Cardiac septum (tissue), 1 donor: ENCODE measurements at places on chromosomes 3 and 15. TPM values are rescaled to one million over a fixed set of nuclear protein-coding genes. Genes with fewer than 3 reads are reported as not detected.

- DNase-seq = no peak
Observed at GRCh38 chr3:69671082-69671952, 67.9 kb upstream of the MITF start.

CCR9 gene
- not detected for total RNA-seq

DNA sequence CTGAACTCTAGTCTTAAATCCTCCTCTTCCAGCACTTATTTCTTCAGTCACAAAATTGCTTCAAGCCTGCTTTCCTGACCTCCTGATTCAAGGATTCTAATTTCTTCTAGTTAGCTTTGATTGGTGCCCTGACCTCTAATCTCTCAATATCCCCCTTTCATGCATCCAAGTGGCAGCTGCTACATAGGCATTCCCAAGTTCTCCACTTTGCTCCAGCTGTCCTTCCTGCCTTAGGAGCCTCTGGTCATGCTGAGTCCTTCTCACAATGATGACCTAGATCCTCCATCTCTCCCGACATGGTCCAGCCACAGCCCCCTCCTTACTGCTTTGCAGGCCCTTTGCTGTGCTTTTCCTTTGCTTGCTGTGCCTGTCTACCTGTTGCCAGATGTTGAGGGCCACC is 347.8 kb upstream of the C2CD4B start:
- DNase-seq = no peak

DNA sequence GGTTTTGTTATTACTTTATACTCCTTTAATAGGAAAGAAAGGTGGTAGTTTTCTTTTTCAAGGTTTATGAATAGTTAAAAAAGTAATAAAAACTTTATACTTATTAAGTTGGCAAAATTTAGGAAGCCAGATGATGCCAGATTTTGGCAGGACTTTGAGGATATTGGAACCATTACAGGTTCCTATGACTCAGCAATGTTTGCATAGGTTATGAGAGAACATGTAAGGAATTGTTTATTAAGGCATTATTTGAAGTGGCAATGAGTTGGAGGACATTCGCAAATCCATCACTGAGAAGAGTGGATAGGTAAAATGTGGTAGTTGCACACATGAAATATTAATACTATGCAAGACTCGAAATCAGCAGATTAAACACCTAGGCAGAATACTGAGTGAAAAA is 29.9 kb downstream of the CDAN1 start:
- no peak for DNase-seq

DNA sequence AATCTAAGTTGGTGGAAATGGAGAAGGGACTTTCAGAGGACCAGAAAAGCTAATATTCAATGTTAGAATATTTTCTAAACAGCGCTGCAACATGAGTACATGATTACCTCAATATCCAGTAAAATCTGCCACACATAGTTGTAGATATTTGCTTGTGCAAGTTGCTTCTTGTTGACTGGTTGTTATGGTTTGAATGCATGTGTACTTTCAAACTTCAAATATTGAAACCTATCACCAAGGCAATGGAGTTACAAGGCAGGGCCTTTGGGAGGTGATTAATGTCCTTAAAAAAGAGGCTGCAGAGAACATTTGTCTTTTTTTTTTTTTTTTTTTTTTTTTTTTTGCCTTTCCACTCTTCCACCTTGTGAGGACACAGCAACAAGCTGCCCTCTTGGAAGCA is 49.9 kb downstream of the TMCO5A start:
- DNase-seq = no peak

MYNN gene
- 11.6 TPM for total RNA-seq

- no peak for DNase-seq
Observed at GRCh38 chr15:64237677-64238076, 74.9 kb upstream of the PPIB start.

DNA sequence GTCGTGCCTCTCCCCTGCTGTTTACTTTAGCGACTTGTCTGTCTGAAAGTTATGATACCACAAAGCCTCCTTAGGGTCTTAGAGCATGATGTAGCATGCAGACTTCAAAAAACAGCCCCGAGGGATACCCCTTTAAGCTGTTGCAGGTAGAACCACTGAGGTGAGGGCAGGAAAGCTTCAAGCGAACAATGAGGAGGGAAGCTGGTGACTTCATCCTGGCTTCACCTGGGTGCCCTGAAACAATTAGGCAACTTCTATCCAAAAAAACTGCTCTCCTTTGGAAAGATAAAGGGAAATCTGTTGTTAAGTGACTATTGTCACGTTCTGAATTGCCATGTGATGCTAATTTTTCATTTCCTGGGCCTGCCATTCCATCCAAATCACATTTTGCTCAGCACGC is 231.6 kb downstream of the SOX2 start:
- no peak for DNase-seq

GRCh38 chr15:74788683-74789151 is 6.8 kb downstream of the CSK start:
- DNase-seq = no peak

ACKR4 gene
- 1.6 TPM for total RNA-seq

C3orf18 gene
- total RNA-seq = 35.7 TPM

CEMIP gene
- 0.46 TPM for total RNA-seq

RTP3 gene
- total RNA-seq = not detected

DNA sequence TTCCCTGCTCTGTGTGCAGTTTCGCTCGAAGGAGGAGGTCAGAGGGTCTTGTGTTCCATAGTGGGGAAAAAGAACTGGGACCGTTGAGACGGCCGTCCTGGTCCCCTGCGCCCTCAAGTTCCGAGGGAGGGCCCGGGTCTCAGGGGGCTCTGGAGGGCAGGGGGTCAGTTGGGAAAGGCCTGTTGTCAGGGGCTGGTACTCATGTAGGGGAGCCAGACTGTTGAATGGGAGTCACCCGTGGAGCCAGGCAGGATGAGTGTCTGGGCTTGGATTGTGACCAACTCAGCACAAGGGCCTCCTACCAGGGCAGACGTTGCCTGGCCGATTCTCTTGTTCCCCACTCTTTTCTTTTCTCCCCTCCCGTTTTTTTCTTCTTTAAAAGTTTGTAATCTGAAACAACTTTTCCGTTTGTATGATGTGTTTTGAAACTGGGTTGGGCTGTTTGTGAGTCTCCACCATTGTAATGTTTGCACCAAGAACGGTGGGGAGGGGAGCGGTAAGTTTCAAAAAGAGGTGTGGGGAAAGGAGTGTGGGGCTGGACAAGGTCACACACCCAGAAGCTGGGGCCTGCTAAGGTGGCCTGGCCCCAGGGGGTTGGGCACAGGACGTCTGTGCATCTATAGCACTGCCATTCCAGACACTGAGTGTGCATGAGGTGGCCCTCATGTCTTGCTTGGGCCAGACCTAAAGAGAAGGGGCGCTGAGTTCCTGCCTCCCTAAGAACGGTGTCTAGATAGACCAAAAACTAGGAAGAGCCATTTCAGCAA is 1.1 kb downstream of the CMTM7 start:
- no peak for DNase-seq

GRCh38 chr3:177499779-177500423 is 302.6 kb upstream of the TBL1XR1 start:
- DNase-seq = no peak
